ENCODE measurements at places on chromosomes 6 and 20.
A peak's percentile ranks its signal among the peaks of the same experiment; 100 is the strongest.

DNA sequence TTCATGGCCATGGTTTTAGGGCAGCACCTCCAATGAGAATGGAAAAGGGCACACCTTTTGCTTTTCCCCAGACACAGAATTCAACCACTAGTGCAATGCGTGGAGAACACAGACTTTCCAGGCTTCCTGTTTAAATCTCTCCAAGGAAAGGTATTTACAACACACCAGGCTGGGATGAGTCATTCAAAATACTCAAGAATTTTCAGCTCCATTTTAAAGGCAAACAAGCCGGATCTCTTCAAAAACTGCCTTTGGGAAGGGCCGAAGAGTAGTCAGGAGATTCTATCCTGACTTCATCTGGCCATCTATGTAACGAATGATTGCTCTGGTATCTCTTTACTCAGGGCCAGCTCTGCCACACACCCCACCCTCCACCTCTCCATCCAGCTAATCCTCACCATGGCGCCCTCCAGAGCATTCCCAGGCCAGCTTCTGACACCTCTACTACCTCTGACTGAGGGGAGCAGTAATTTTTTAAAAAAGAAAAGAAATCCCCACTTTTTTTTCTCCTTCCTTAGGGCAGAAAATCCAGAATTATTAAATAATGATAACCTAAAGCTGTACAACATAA lies 254.6 kb downstream of the LY86 start:
- DNase-seq: no peak

DNA sequence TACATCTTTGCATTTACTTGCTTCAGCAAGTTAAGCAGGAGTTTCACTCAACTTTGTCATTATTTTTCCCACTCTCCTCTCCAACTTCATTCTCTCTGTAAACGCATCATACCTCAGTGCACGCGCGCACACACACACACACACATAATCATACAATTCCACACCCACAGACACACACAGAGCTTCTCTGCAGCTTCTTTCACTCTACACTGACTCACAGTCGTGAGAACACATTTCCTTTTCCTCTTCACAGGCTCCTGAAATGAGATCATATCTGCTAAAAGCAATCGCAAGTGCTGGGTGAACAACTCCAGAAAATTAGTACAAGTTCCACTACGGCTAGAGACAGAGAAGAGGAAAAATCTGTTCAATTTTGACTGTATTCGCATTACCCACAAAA lies 215.4 kb downstream of the PTPRT start:
- no peak for DNase-seq

DNA sequence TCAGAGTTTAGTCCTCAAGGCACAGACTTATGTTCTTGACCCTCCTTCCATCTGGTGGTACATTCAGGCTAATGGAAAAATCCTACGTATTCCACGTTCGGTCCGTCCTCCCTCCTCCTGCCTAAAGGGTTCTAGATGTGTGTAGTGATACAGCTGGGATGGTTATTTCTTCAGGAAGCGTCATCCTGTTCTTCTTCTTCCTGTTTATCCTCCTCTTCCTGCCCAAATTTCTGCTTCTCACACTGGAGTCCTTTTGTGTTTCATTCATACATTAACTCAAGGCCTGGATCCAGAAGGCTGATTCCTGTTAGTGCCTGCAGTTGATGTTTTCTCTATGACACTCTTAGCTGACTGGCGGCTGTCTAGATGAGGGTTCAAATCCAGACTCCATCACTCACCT lies 16.8 kb upstream of the UNC93A start:
- no peak for DNase-seq

GRCh38 chr20:8454137-8454712 lies 322.2 kb downstream of the PLCB1 start:
- DNase-seq: peak; percentile 87

- DNase-seq: peak; percentile 62
These were observed 46.2 kb downstream of the SLC22A23 start for GRCh38 chr6:3410385-3411360.
